D341Med (cell line): ENCODE measurements at places on chromosomes 16 and 17.
A peak's percentile ranks its signal among the peaks of the same experiment; 100 is the strongest.

DNA sequence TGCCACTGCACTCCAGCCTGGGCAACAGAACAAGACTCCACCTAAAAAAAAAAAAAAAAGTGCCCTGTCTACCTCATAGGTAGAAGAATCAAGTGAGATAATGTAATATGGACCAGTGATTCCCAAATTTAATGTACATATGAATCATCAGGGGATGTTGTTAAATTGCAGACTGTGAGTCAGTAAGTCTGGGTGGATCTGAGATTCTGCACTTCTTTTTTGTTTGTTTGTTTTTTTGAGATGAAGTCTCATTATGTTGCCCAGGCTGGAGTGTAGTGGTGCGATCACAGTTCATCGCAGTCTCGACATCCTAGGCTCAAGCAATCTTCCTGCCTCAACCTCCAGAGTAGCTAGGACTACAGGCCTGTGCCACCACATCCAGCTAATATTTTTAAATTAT, 31.6 kb downstream of the HOXB1 start:
- DNase-seq, result no peak

GRCh38 chr17:6444571-6445335, 498 bp downstream of the PIMREG start:
- DNase-seq, result no peak

DNA sequence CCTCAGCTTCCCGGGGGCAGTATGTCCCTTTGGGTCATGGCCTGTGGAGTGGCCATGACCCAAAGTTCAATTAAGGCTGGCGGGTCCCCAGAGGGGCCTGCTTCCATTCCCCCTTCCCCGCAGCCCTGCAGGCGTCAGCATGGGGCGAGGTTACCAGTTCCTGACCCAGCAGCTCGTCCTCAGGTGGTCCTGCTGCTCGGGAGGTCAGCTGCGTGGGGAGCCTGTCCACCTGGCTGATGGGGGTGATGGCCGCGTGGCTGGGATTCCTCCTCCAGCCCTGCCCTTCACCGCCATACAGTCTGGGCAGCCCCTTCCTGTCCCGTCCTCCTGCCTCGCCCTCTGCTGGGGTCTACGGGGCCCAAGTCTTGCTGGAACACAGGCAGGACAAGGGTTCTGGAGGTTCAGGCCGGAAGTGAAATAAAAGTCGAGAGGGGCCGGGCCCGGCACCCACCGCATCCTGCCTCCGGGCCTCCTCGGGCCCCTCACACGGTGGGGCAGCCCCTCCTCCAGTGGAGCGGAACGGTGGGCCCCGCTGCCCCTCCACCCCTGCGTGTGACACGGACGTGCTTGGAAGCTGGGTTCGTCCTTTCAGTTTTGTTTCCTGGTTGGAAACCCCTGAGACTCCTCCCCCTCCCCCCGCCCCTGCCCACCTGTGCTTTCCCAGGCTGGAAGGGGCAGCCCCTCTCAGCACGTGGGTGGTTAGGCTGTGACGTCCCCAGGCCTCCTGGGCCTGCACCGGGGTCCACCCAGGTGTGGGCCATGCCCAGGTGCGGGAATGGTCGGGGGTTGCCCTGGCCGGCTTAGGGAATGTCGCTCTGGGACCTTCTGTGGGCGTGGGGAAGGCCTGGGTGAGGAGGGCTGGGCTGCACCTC, 6.8 kb downstream of the UBALD2 start:
- peak; percentile 51 for DNase-seq

DNA sequence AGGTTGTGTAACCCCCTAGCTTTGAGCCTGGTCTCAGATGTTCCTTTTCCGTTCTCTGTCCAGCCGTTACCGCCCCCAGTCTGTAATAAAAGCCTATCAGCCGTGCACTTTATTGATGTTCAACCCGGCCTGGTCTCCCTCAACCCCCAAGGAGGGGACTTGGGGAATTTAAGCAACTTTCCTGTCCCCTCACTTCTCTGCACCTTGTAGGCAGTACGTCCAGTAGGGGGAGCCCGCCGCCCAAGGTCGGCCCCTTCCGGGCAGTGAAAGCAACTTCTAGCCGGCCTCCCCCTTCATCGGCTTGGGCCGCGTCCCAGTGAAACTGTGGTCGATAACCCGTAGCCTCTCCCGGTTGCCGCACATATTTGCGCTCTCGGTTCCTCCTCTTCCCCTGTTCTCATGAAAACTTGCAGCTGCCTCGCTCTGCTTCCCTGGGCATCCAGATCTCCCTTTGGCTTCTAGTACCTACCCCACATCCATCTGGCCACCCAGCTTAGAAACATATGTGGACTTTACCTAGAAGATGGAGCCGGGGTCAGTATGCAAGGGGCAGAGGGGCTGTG, 7.9 kb downstream of the PNPO start:
- peak; percentile 93 for DNase-seq

DNA sequence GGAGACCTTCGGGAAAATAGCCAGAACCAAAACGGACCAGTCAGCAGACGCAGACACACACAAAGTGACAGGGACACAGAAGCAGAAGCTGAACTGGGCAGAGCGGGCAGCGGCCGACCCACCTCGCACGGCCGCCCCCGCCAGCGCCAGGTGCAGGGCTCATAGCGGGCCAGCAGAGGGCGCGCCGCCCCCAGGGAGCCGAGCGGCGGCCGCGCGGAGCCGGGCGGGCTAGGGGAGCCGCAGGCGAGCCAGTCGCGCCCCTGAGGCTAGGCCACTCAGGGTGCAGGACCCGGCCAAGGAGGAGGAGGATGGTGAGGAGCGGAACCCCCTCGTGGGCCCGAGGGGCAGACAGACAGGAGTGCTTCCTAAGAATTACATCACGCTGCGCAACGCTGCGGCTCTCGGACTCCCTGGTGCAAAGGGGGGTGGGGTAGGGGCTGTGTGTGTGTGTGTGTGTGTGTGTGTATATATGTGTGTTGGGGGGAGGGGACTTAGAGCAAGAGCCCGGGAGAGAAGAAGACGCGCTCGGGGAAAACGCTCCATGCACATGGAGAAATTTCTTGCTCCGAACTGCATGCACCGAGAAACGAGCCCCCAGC, 913 bp upstream of the NOG start:
- DNase-seq, result peak; percentile 98

DNA sequence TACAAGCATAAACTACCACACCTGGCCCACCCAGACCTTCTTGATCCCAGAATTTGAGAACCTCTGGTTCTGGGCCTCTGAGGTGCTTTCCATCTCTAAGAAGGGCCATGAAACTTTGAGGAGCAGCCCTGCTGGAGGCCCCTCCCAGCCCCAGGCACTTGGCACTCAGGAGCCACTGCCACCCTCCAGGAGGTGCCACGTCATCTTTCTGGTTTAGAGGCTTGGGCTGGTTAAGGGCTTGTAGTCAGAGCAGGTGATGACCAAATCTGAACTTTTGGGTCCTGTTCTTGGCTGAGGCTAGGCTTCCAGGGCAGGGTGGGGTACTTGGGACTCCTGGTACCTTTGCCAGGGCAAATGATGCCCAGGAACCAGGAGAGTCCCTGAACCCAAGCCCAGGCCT, 13.8 kb upstream of the DLX4 start:
- no peak for DNase-seq
